ENCODE measurements at places on chromosomes 2 and 18.

GRCh38 chr2:172836347-172836821, 100.7 kb downstream of the RAPGEF4 start:
- DNase-seq = peak; percentile 61

DNA sequence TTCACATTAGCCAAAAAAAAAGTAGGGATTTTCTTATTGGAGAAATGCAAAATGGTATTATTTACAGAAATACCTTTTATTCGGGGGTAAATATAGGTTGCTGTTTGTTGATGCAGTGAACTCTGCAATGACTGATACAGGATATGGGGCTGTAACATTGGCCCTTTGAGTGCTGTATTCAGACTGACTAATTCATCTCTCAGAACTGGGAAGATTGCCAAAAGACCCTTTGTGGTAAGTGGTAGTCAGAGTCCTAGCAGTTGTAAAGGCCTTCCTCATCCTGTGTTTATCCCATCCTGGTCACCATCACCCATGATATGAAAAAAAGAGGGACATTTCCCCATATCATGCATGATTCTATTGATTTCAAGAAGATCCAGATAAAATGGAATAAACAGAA, 14.0 kb upstream of the DCC start:
- peak; percentile 66 for DNase-seq

GRCh38 chr2:190717764-190718651, 69.1 kb downstream of the NAB1 start:
- DNase-seq = no peak

DNA sequence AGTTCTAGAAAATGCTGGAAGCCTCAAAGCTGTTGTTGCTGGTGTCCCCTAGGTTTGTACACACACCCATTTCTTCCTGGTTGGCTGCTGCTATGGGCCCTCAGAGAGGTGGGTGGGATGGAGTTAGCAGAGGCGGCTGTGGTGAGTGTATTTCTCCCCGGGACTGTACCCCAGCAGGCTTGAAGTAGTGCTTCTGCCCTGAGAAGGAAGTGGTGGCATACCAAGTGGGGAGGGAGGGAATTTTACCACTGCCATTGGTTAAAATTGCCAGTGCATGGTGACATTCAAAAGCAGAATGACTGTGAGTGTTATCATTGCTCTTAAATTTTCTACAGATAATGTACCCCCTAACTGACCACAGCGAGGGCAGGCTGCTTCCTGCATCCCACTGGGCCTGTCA, 125.6 kb upstream of the CAPN13 start:
- DNase-seq = no peak

DNA sequence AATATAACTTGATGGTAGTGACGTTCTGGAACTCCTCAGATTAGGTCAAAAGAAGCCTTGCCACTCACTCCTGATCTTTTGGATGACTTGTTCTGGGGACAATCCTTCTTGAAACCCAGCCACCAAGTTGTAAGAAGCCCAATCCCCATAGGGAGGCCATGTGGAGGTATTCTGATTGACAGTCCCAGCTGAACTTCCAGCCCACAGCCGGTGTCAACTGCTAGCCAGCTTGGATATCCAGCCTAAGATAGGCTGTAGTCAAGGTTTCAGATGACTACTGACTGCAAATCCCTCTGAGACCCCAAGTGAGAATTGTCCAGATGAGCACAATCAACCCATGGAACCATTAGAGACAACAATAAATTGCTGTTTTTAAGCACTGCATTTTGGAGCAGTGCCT, 31.4 kb downstream of the EIF2AK2 start:
- DNase-seq = no peak

DNA sequence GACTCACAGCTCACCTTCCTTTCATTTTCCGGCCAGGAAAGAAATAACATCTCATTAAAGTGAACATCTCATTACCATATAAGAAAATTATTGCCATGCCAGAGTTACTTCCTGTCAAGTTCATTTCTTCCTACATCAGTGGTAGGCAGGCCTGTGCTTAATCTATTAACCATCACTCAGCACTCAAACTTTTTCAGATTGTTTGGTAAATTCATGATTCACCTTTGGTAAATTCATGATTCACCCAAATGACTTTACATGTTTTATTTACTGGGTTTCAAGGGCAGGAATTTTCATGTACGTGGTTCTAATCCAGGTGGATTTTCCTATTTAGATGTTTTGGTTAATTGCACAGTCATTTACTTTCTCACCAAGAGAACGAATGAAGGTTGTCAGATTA, 116.5 kb downstream of the CSRNP3 start:
- no peak for DNase-seq

- no peak for DNase-seq
These were observed 84.5 kb upstream of the SNTG2 start for GRCh38 chr2:866009-866680.

DNA sequence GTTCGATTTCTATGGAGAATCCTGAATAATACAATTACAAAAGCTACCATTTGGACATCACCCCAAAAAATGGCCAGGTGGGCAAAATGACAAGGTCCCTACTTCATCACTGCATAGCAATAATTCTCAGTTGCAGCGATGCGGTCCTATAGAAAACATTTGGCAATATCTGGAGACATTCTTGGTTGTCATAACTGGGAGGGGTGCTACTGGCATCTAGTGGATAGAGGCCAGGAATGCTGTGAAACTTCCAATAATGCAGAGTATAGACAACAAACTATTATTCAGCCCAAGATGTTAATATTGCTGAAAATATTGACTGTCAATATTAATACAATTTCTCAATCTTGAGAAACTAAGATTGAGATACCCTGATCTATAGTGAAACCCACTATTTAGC, 637.8 kb upstream of the PKDCC start:
- DNase-seq = peak; percentile 0

GRCh38 chr2:129224486-129224885, 755.0 kb upstream of the RAB6C start:
- no peak for DNase-seq

- DNase-seq = no peak
These were observed 159.7 kb downstream of the SOCS6 start for GRCh38 chr18:70448588-70448987.

DNA sequence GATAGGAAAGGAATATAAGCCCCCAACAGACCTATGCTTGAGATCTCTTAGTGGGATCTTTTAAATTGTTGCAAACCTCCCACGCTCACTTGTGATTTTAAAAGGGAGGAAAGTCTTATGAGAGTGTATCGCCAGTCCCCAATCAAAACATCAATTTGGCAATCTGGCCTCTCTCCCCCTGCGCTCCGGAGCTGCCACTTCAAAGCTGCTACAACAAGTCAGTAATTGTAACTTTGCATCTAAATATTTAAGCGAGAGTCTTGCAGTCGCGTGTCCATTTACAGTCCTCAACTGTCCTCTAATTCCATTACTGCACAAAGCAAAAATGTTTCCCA, 8.4 kb downstream of the PAX3 start:
- no peak for DNase-seq

- DNase-seq = no peak
These were observed 19.4 kb upstream of the ALPI start for GRCh38 chr2:232436381-232437194.

DNA sequence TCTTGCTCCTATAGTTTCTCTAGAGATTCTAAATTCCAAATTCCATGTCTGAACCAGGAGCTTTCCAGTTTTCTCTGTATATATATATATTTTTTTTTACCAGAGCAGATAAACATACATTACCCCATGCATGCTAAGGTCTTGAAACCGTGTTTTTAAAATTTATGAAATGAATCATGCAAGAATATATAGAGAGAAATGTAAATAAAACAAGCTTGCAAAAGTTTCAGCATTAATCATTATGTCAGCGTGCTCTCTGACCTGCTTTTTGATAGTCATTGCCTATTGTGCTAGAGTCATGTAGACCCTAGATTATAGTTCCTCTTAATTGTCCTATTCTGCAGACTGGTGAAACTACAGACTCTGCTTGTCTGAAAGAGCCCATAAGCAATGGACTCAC, 22.6 kb upstream of the TRIM43 start:
- DNase-seq = peak; percentile 36

DNA sequence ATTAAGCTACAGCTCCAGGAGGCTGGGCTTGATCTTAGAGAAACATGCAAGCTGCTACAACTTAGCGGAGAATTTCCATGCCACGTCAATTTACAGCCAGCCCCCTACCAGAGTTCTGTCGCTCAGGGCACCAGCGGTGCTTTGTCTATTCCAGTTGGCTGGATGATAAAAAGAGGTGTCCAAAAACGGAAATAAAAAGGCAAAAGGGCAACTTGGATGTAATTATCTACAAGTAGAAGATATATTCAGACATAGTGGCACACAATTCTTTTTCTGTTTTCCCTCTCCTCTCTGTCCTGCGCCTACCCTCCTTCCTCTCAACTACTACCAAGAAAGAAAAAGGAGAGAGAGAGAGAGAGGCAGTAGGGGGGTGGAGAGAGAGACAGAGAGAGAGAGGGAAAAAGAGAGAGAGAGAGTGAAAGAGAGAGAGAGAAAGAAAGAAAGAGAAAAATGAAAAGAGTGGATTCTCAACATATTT, 363 bp upstream of the RFTN2 start:
- peak; percentile 87 for DNase-seq

DNA sequence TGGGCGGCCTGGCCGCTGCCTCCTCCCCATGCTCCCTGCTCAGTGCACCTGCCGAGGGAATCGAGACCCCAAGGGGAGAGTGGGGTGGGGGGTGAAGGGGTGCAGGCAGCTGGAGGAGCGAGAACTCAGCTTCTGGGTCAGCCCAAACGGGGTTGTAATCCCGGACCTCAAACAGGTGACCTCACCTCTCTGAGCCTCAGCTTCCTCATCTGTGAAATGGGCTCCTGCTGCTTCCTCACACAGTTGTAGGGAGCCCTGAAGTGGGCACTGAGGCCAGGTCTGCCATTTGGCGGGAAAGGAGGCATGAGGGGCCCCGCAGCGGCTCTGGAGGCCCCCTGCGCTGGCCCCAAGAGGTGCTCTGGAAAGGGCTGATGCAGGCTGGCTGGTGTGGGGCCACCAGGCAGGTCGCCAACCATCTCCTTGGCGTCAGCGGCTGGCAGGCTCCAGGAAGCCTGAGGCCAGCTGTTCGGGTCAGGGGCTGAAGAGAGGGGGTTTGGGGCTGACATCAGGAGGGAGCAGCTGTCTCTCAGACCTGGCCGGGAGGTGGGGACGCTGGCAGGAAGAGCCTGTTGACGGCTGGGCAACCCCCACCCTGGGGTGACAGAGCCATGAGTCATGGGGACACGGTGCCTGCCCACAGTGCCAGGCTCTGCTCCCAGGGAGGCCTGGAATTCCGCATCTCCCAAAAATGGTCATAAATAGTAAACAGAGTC, 4.9 kb downstream of the KLHL30 start:
- DNase-seq = peak; percentile 88

- DNase-seq = peak; percentile 68
These were observed 16.2 kb downstream of the IL18RAP start for GRCh38 chr2:102439065-102439695.

DNA sequence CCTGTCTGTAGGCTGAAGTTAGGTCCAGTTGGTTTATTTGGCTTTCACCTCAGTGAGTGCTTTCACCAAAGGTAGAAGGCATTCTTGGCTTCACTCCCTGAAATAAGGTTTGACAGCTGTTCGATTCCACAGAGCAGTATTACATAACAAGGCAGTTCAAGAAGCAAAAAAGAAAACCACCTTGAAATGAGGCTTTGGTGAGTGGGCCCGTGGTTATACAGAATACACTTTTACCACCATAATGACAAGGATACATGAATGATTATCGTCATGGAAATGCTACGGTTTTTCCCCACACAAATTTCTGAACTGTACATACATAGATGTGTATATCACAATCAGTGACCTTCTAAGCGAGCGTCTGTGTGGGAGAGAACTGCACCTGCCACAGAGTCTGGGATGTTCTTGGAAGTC, 80.0 kb upstream of the CHRNA1 start:
- DNase-seq = no peak

DNA sequence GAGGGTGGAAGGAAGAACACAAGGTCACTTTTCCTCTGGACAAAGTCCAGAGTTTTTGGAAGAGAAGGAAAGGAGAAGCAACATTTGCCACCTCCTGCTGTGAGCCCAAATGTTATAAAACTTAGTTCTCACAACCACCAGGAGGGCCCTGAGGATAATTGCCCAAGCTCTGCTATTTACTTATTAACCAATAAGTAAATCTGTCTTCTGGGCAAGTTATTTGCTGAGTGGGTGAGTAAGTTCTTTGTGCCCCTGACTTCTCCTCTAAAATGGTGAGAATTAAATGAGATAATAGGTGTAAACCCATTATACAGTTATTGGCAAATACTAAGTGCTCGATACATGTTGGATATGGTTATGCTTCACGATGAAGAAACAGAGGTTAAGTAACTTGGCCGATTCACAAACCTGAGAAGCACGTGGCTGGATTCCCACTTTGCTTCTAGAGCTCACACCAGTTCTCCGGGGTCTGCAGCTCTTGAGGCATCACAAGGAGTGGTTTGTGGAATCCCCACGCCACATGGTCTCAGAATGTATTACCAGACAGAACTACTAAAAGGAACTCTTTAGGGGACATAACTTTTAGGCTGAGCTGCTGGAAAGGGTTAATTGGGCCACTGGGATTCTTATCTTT, 164.1 kb downstream of the MYCN start:
- no peak for DNase-seq

GRCh38 chr18:77590943-77591515, 341.4 kb downstream of the GALR1 start:
- DNase-seq = no peak

- DNase-seq = no peak
These were observed 301.3 kb upstream of the ID2 start for GRCh38 chr2:8380566-8380965.

DNA sequence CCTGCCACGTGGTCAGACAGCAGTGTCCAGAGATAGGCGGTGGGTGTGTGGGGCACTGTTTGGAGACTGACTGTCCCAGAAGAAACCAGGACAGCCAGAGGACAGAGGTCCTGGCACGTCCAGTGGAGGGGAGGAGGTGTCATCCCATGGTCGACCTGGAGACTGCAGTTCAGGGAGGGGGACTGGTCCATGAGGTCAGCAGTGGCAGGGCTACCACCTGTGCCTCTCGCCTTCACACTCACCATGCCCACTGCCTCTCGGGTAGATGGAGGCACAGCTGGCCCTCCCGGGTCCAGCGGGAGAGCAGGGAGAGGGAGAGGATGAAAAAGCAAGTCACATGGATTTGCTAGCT, 53.9 kb downstream of the INHBB start:
- no peak for DNase-seq

DNA sequence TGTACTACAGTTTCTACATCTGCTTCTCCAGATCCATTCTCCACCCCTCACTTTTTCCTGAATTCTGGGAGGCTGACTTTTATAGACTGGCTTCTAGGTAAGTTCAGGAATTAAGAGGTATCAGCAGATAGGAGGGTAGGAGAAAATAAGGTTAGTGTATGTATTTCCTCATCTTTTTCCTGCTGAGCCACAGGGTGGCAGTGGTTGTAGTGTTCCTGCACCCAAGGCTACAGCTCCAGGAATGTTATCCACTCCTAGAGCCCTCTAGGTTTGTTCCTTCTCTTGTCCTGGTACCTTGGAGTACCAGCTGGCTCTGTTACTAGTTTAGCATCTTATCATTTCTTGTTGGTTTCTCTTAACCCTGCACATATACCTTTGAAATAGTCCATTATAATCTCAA, 40.7 kb upstream of the C2orf66 start:
- peak; percentile 34 for DNase-seq

- DNase-seq = peak; percentile 74
These were observed 63.3 kb upstream of the STK17B start for GRCh38 chr2:196234672-196235071.

Measured in fibroblast of skin of scalp (primary cell).